Immature natural killer cell (primary cell): ENCODE measurements at places on chromosomes 7 and 10. TPM values are rescaled to one million over a fixed set of nuclear protein-coding genes. Genes with fewer than 3 reads are reported as not detected.
A peak's percentile ranks its signal among the peaks of the same experiment; 100 is the strongest.

The NEUROD6 gene
- not detected for polyA plus RNA-seq

The WEE2 gene
- polyA plus RNA-seq = not detected

The TCERG1L gene
- not detected for polyA plus RNA-seq

The IL15RA gene
- 22.6 TPM for polyA plus RNA-seq

The NUTM2A gene
- 0.11 TPM for polyA plus RNA-seq

The GPR15LG gene
- not detected for polyA plus RNA-seq

The MET gene
- not detected for polyA plus RNA-seq

DNA sequence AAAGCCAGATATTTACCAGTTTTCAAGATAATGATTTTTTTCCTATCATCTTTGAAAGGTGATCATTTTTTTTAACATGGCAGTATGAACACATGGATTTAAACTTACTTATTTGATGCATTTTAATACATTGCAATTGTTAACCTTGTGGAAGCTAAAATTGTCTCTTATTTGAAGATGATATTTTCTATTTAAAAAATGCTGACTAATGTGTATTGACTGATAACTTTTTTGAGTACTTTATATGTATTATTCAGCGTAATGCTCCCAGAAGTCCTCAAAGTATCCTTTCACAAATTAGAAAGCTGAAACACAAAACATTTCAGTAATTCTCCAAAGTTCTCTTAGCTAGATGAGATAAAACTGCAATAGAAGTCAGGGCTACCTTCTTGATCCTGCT, 677.3 kb downstream of the NRG3 start:
- H3K36me3 ChIP-seq = no peaks in the 10 kb centered on the region
- no peak for DNase-seq
- H3K4me1 ChIP-seq = no peaks in the 10 kb centered on the region
- H3K4me3 ChIP-seq = no peak overlapping the region

DNA sequence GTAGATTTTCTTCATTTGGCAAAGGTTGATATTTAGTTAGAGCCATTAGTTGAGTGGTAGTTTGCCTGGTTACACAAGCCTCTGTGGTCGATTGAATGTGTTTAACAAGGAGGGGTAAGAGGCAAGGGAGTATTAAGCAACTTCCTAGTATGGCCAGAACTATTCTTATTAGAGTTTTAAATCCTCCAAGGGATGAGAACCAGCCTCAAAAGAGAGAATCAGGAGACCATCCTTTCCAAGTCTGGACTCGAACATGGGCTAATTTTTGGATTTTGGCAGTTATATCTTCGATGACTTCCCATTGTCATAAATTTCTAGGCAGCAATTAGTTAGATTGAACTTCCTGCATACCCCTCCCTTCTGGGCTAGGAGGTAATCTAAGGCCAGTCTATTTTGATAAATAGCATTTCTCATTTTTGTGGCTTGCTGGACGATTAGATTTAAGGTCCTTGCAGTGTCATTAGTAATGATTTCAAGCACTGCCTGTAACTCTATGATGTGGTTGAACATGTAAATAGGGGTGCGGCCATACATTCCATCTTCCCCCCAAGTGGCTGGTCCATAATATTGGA, 219.5 kb upstream of the KCND2 start:
- H3K4me3 ChIP-seq = no peak overlapping the region
- H3K27me3 ChIP-seq = no peaks in the 10 kb centered on the region
- no peaks in the 10 kb centered on the region for H3K4me1 ChIP-seq

DNA sequence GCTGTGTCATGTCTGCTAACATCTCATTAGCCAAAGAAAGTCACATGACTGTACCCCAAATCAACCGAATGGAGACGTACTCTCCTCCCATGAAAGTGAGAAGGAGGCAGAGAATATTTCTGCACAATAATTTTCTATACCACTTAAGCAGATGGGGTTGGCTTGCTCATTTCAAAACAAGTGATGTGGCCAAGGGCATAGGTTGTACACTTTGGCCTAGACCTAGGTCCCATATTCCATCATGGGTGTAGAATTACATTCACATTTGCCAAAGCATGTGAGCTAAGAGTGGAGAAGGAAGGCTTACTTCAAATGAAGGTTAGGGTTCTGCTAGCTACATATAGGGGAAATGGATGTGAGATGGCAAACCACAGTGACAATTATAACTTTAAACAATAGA, 83.0 kb downstream of the ZNF365 start:
- H3K27me3 ChIP-seq = peaks cover 3% of the 10 kb centered on the region
- H3K27ac ChIP-seq = peak overlapping the region; percentile 35
- peak overlapping the region; percentile 62 for H3K4me3 ChIP-seq
- H3K4me1 ChIP-seq = peaks cover 43% of the 10 kb centered on the region

DNA sequence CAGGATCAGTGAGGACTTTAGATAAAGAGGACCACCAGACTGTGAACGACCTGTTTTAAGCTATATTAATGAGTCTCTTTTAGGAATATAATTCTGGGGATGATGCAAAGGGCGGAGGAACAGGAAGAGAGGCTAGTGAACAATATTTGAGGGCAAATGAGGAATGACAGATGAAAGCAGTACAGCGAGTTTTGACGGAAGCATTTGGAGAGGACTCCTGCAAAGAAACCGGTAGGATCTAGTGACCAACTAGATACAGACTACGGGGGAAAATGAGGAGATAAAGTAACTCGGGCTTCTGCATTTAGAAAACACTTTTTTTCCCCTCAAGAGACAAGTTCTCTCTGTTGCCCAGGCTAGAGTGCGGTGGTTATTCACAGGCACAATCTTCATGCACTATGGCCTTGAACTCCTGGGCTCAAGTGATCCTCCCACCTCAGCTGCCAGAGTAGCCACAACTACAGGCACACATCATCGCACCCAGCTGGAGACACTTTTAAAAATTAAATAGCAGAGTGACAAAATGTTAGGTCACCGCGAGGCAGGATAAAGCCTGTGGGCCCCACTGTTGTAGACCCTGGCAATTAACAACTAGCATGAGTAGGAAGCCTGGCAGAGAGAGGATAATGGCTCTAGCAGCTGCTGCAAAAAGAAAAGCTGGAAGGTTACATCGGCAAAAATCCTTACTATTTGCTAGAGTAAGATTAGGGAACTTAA, 143.2 kb downstream of the SRPK2 start:
- no peak overlapping the region for H3K4me3 ChIP-seq
- DNase-seq = no peak
- peaks cover 2% of the 10 kb centered on the region for H3K27me3 ChIP-seq
- no peaks in the 10 kb centered on the region for H3K36me3 ChIP-seq

DNA sequence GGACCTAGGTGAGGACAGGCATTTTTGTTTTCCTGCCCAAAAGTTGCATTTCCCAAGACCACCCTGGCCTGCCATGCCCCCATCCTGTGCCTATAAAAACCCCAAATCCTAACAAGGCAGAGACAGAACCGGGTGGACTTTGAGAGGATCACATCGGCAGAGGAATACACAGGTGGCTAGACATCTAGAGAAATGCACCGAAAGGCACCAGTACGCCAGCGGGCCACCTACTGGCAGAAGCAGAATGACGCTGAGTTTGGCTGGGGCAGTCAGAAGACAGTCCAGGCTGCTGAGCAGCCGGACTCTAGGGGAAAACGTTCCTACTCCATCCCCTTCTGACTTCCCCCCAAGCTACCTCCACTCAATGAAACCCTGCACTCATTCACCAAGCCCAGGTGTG, 2.8 kb downstream of the AKR1C4 start:
- H3K27ac ChIP-seq = no peak overlapping the region
- H3K36me3 ChIP-seq = peaks cover 13% of the 10 kb centered on the region
- DNase-seq = no peak
- no peaks in the 10 kb centered on the region for H3K27me3 ChIP-seq
- H3K4me1 ChIP-seq = no peaks in the 10 kb centered on the region

- H3K36me3 ChIP-seq = no peaks in the 10 kb centered on the region
- no peak overlapping the region for H3K27ac ChIP-seq
- no peak for DNase-seq
These were observed 198.3 kb upstream of the DKK1 start for GRCh38 chr10:52115823-52116222.

GRCh38 chr7:43439631-43440401, 143.1 kb upstream of the STK17A start:
- H3K4me3 ChIP-seq = no peak overlapping the region
- H3K27me3 ChIP-seq = peaks cover 7% of the 10 kb centered on the region
- no peaks in the 10 kb centered on the region for H3K4me1 ChIP-seq
- DNase-seq = peak; percentile 31
- H3K27ac ChIP-seq = no peak overlapping the region

DNA sequence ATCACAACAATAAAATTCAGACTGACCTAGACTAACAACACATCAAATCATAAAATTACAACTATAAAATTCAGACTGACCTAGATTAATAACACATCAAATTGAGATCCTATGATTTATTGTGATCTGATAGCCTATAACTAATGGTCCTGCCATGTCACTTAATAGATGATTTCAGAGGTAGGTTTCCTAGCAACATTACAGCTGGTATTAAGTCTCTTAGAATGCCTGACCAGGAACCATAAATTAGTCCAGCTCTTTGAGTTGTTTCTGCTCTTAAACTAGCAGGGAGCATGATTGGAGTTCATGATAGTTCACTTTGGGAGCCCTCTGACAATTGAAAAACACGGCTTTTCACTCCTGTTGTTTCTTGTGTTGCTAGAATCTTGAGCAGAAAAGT, 318.9 kb downstream of the BMPER start:
- no peaks in the 10 kb centered on the region for H3K36me3 ChIP-seq
- no peaks in the 10 kb centered on the region for H3K4me1 ChIP-seq
- peaks cover 2% of the 10 kb centered on the region for H3K27me3 ChIP-seq
- no peak overlapping the region for H3K27ac ChIP-seq
- no peak overlapping the region for H3K4me3 ChIP-seq

GRCh38 chr7:133873187-133873586, 254.0 kb upstream of the LRGUK start:
- peak overlapping the region; percentile 26 for H3K27ac ChIP-seq
- peak overlapping the region; percentile 81 for H3K4me3 ChIP-seq
- H3K36me3 ChIP-seq = peaks cover 7% of the 10 kb centered on the region

GRCh38 chr10:13684806-13685482, 98.2 kb downstream of the PRPF18 start:
- H3K27ac ChIP-seq = no peak overlapping the region
- no peak for DNase-seq
- no peaks in the 10 kb centered on the region for H3K4me1 ChIP-seq
- H3K27me3 ChIP-seq = peaks cover 3% of the 10 kb centered on the region
- no peaks in the 10 kb centered on the region for H3K36me3 ChIP-seq

GRCh38 chr7:122255454-122255853, 49.1 kb downstream of the FEZF1 start:
- H3K4me1 ChIP-seq = no peaks in the 10 kb centered on the region
- no peak overlapping the region for H3K4me3 ChIP-seq
- no peaks in the 10 kb centered on the region for H3K36me3 ChIP-seq
- no peak overlapping the region for H3K27ac ChIP-seq
- no peak for DNase-seq

DNA sequence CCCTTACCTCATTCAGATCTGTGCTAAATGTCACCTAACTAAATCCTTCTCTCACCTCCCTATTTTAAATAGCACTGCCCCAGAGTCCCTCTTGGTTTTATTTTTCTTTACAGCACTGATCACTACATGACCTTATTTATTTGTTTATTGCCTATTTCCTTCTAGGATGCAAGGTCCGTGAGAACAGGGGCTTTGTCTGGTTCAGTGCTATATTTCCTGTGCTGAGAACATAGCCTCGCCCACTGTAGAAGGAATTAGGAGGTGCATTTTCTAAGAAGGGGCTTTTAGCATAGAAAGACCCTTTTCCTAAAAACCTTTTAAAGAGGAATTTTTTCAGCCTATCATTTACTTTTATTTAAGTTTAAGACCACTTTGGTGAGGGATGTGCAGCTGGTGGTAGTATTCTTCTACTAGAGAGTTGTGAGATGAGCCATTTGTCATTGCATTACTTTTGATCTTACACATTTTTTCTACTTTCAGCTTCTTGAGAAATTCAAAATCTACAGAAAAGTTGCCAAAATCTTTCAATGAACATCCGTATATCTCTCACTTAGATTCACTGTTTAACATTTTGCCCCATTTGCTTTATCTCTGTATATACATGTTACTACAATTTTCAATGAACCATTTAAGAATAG, 13.5 kb upstream of the PCGF5 start:
- peaks cover 49% of the 10 kb centered on the region for H3K4me1 ChIP-seq
- H3K4me3 ChIP-seq = no peak overlapping the region
- H3K27ac ChIP-seq = no peak overlapping the region

- H3K27me3 ChIP-seq = peaks cover 3% of the 10 kb centered on the region
- DNase-seq = no peak
- no peak overlapping the region for H3K4me3 ChIP-seq
- no peak overlapping the region for H3K27ac ChIP-seq
- no peaks in the 10 kb centered on the region for H3K36me3 ChIP-seq
- no peaks in the 10 kb centered on the region for H3K4me1 ChIP-seq
These were observed 58.2 kb downstream of the POU6F2 start for GRCh38 chr7:39035903-39036302.

GRCh38 chr7:147245274-147245673, 1128.7 kb downstream of the CNTNAP2 start:
- H3K4me1 ChIP-seq = no peaks in the 10 kb centered on the region
- DNase-seq = no peak
- no peak overlapping the region for H3K27ac ChIP-seq
- no peaks in the 10 kb centered on the region for H3K27me3 ChIP-seq

- no peaks in the 10 kb centered on the region for H3K4me1 ChIP-seq
- no peak overlapping the region for H3K27ac ChIP-seq
- no peak overlapping the region for H3K4me3 ChIP-seq
- H3K27me3 ChIP-seq = peaks cover 2% of the 10 kb centered on the region
- H3K36me3 ChIP-seq = no peaks in the 10 kb centered on the region
These were observed 16.8 kb upstream of the ZNF467 start for GRCh38 chr7:149790146-149790548.

DNA sequence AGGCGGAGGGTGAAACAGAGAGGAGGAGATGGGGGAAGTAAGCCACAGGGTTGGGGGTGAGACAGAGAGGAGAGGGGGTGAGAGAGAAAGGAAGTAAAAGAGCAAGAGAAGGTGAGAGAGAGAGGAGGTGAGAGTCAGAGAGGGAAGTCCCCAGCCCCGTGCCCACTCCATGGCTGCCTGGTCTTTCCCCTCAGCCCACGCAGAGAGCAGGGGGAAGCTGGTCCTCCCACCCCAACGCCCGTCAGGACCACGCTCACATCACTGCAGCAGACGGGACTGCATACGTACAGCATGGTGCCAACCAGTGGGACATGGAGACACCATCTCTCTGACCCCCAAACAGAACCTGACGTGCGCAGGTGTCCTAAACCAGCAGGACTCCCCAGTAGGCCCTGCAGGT, 12.1 kb upstream of the PDGFA start:
- H3K27me3 ChIP-seq = no peaks in the 10 kb centered on the region
- H3K36me3 ChIP-seq = no peaks in the 10 kb centered on the region
- no peak overlapping the region for H3K4me3 ChIP-seq
